ENCODE measurements at places on chromosomes 13 and 19.
A peak's percentile ranks its signal among the peaks of the same experiment; 100 is the strongest.

DNA sequence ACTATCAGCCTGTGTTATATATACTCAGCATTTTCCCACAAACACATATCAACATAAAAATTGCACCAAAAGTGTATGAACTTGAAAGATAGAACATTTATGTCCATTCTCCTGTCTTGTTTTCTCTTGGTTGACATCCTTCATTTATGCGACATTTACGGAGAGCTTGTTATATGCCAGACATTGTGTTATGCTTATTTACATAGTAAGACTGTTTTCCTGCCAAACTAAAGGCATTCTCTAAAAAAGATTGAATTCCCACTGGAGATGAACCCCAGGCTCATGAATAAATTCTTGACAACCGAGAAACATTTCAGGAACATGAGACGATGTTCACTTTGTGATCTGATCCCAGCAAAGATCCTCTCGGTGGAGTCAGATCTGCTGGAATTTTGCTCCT is 131.0 kb downstream of the RAP2A start:
- no peaks in the 10 kb centered on the region for H3K27me3 ChIP-seq
- H3K27ac ChIP-seq = no peak overlapping the region
- no peak for DNase-seq
- no peaks in the 10 kb centered on the region for H3K36me3 ChIP-seq
- no peaks in the 10 kb centered on the region for H3K4me1 ChIP-seq

GRCh38 chr19:18477974-18478373 is 40.0 kb upstream of the ISYNA1 start:
- no peak overlapping the region for H3K27ac ChIP-seq
- no peaks in the 10 kb centered on the region for H3K27me3 ChIP-seq
- no peaks in the 10 kb centered on the region for H3K36me3 ChIP-seq
- no peak overlapping the region for H3K4me3 ChIP-seq

DNA sequence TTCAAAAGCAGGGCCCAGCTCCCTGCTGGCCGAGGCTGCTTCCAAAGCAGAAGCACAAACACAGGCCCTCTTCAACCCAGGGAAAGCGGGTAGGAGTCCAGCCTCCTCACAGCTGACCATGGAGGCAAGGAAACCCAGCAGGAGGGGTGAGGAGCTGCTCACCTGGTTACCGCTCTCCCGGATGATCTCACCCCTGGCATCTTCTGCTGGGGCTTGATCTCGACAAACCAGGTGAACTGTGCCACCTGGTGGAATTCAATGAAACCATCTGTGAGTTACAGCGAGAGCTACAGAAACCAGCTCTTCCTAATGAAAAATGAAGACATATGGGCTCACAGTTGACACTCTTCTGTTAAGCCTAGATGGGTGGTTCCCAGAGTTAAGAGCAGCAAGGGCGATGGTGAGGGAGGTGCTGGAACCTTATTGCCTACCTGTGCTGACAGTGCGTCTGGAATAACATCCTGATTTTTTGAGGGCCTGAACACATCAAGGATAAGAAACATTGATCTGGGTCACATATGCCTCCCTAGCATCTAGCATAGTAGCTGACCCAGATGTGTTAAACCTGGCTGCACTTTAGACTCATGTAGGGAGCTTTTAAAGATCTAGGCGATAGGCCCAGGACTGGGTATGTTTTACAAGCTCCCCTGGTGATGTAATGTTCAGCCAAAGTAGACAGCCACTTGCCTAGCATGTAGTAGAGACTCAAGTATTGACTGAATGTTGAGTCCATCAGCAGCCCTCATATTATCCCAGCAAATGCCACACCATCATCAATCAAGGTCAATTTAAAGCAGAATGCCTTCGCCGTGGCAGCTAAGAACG is 6.1 kb downstream of the DHRS12 start:
- H3K4me3 ChIP-seq = no peak overlapping the region
- H3K36me3 ChIP-seq = no peaks in the 10 kb centered on the region
- peaks cover 11% of the 10 kb centered on the region for H3K4me1 ChIP-seq
- H3K27me3 ChIP-seq = no peaks in the 10 kb centered on the region

GRCh38 chr13:80006940-80007339 is 334.0 kb downstream of the SPRY2 start:
- H3K4me3 ChIP-seq = no peak overlapping the region
- DNase-seq = no peak
- H3K36me3 ChIP-seq = no peaks in the 10 kb centered on the region

DNA sequence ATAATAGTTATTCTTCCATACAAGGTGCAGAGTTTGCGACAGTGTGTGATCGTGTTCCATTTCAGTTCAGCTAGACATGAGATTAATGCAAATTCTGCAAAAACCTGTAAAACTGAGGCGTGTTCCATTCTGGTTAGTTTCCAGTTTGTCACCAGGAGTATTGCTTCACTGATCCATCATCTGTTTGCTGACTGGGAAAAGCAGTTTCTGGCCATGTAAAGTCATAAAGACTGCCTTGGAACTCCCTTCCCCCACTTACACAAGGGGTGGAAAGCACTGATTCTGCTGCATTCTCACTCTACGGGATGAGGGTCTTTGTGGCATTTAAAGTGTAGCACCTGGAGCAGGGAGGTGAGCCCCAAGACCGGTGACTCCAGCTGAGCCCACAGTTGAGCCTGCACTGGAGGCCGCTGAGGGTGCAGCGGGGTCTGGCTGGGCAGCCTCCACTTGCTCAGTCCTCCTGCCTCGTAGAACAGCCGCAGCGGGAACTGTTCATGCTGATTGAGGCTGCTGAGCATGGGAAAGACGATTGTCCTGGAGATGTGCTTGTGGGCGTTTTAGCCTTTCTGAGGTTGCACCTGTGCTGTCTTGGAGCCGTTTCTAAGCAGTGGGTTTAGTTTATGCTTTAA is 2.0 kb downstream of the ZNF57 start:
- DNase-seq = no peak
- peaks cover 70% of the 10 kb centered on the region for H3K27me3 ChIP-seq
- H3K36me3 ChIP-seq = no peaks in the 10 kb centered on the region
- no peak overlapping the region for H3K27ac ChIP-seq

DNA sequence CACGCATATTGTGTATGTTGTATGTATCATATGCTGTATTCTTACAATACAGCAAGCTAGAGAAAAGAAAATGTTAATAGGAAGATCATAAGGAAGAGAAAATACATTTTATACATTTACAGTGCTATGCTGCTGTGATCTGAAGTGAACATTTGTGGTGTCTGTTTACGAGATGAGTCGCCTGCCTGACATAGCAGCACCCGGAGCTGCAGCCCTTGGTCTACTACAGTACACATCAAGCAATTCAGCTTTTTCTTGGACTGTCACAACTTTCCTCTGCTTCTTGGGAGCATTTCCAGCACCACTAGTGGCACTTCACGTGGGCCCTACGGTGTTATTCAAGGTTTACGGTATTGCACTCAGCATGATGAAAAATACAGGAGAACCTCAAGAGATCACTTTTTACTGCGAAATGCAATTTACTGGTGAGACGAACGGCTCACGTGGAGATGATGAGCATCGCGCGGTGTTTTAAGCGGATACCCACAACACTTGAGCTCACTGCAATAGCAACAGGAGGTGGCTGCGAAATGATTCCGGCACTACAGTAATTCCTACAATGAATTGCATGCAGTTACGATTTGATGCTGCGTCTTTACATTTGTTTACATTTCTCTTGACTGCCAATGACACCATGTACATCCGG is 308.4 kb downstream of the FGF9 start:
- no peak overlapping the region for H3K4me3 ChIP-seq
- no peak overlapping the region for H3K27ac ChIP-seq
- no peak for DNase-seq
- H3K27me3 ChIP-seq = no peaks in the 10 kb centered on the region
- H3K36me3 ChIP-seq = no peaks in the 10 kb centered on the region
- no peaks in the 10 kb centered on the region for H3K4me1 ChIP-seq

GRCh38 chr13:52830946-52831345 is 17.5 kb downstream of the PCDH8 start:
- no peaks in the 10 kb centered on the region for H3K36me3 ChIP-seq
- H3K27me3 ChIP-seq = no peaks in the 10 kb centered on the region
- no peaks in the 10 kb centered on the region for H3K4me1 ChIP-seq
- no peak overlapping the region for H3K27ac ChIP-seq

- no peaks in the 10 kb centered on the region for H3K27me3 ChIP-seq
- peaks cover under 1% of the 10 kb centered on the region for H3K4me1 ChIP-seq
- H3K4me3 ChIP-seq = no peak overlapping the region
- no peaks in the 10 kb centered on the region for H3K36me3 ChIP-seq
- H3K27ac ChIP-seq = no peak overlapping the region
- DNase-seq = no peak
Observed at GRCh38 chr13:35936246-35936978, 194.8 kb downstream of the DCLK1 start.

GRCh38 chr13:100240109-100240779 is 151.4 kb downstream of the PCCA start:
- no peaks in the 10 kb centered on the region for H3K4me1 ChIP-seq
- DNase-seq = no peak
- no peak overlapping the region for H3K27ac ChIP-seq
- no peak overlapping the region for H3K4me3 ChIP-seq
- no peaks in the 10 kb centered on the region for H3K36me3 ChIP-seq

- no peak for DNase-seq
- H3K27ac ChIP-seq = no peak overlapping the region
- peaks cover 55% of the 10 kb centered on the region for H3K27me3 ChIP-seq
- H3K4me3 ChIP-seq = no peak overlapping the region
- H3K4me1 ChIP-seq = no peaks in the 10 kb centered on the region
- H3K36me3 ChIP-seq = no peaks in the 10 kb centered on the region
Observed at GRCh38 chr19:7897292-7897691, 6.4 kb upstream of the MAP2K7 start.

- H3K27ac ChIP-seq = no peak overlapping the region
- DNase-seq = no peak
- no peaks in the 10 kb centered on the region for H3K27me3 ChIP-seq
- H3K4me1 ChIP-seq = no peaks in the 10 kb centered on the region
- no peaks in the 10 kb centered on the region for H3K36me3 ChIP-seq
Observed at GRCh38 chr13:94232956-94233355, 246.5 kb downstream of the DCT start.

- peaks cover 11% of the 10 kb centered on the region for H3K4me1 ChIP-seq
- peak; percentile 69 for DNase-seq
Observed at GRCh38 chr19:35153701-35154524, 622 bp upstream of the FXYD5 start.

DNA sequence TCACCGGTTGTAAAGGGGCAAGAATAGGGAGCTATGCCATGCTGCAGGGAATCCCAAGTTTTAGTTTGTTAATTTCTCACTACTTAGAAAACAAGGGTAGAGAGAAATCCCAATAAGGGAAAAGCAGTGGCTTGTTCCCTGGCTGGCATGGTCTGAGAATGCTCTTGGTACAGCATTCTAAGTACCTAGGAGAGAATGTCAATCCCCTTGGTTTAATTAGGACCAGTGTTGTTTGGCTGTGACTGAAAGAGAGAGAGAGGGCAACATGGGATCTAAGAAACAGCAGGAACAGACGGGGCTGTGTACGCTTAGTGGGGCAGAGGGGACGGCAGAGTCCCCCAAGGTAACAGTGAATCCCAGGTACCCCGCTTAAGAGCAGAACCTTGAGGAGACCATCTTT is 228.8 kb downstream of the PCDH9 start:
- peaks cover 7% of the 10 kb centered on the region for H3K4me1 ChIP-seq
- no peak overlapping the region for H3K27ac ChIP-seq
- DNase-seq = no peak
- no peak overlapping the region for H3K4me3 ChIP-seq
- H3K36me3 ChIP-seq = no peaks in the 10 kb centered on the region
- no peaks in the 10 kb centered on the region for H3K27me3 ChIP-seq

DNA sequence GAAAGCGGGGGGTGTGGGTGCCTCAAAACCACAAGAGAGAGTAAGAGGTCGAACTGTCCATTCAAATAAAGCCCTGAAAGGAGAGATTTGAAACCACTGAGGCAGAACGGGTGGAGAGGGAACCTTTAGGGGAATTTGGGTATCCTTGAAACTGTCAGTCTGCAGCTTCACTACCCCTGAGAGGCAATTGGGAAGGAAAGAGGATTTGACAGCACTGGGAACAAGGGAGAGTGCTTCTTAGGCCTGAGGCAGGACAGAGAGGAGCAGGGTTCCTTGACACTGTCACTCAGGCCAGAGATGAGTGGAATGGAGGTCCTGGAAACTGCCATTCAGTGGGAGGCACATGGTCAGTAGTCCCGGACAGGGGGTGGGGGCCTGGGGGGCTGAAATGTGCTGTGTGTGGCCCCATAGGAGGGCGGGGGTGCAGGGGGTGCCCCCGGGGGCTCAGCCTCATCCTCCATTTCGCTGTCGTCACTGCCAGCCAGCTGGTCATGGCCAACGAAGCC is 5.0 kb downstream of the GFY start:
- no peak for DNase-seq
- no peak overlapping the region for H3K4me3 ChIP-seq
- H3K27ac ChIP-seq = no peak overlapping the region
- peaks cover 98% of the 10 kb centered on the region for H3K27me3 ChIP-seq
- no peaks in the 10 kb centered on the region for H3K36me3 ChIP-seq
- H3K4me1 ChIP-seq = no peaks in the 10 kb centered on the region

GRCh38 chr19:5832527-5833216 is 6.8 kb downstream of the FUT6 start:
- peaks cover 78% of the 10 kb centered on the region for H3K27me3 ChIP-seq
- DNase-seq = no peak
- no peaks in the 10 kb centered on the region for H3K4me1 ChIP-seq

- H3K27ac ChIP-seq = peak overlapping the region; percentile 44
- 0 out of 2 replicates have a peak overlapping the region, but pooled peaks have one; percentile 15 for H3K4me3 ChIP-seq
- peaks cover 13% of the 10 kb centered on the region for H3K4me1 ChIP-seq
- no peaks in the 10 kb centered on the region for H3K27me3 ChIP-seq
Observed at GRCh38 chr19:44692379-44692721, 6.6 kb upstream of the CEACAM16 start.

GRCh38 chr19:13095934-13096927 is 6.4 kb downstream of the LYL1 start:
- no peaks in the 10 kb centered on the region for H3K36me3 ChIP-seq
- H3K4me1 ChIP-seq = peaks cover 26% of the 10 kb centered on the region
- DNase-seq = no peak
- peak overlapping the region; percentile 57 for H3K4me3 ChIP-seq

- H3K27me3 ChIP-seq = no peaks in the 10 kb centered on the region
- no peak overlapping the region for H3K4me3 ChIP-seq
- H3K36me3 ChIP-seq = no peaks in the 10 kb centered on the region
- no peak overlapping the region for H3K27ac ChIP-seq
- no peaks in the 10 kb centered on the region for H3K4me1 ChIP-seq
- no peak for DNase-seq
Observed at GRCh38 chr13:72126424-72126823, 259.4 kb upstream of the DACH1 start.

Measured in MM.1S (cell line).